ENCODE measurements at places on chromosomes 1 and 21.
A peak's percentile ranks its signal among the peaks of the same experiment; 100 is the strongest.

DNA sequence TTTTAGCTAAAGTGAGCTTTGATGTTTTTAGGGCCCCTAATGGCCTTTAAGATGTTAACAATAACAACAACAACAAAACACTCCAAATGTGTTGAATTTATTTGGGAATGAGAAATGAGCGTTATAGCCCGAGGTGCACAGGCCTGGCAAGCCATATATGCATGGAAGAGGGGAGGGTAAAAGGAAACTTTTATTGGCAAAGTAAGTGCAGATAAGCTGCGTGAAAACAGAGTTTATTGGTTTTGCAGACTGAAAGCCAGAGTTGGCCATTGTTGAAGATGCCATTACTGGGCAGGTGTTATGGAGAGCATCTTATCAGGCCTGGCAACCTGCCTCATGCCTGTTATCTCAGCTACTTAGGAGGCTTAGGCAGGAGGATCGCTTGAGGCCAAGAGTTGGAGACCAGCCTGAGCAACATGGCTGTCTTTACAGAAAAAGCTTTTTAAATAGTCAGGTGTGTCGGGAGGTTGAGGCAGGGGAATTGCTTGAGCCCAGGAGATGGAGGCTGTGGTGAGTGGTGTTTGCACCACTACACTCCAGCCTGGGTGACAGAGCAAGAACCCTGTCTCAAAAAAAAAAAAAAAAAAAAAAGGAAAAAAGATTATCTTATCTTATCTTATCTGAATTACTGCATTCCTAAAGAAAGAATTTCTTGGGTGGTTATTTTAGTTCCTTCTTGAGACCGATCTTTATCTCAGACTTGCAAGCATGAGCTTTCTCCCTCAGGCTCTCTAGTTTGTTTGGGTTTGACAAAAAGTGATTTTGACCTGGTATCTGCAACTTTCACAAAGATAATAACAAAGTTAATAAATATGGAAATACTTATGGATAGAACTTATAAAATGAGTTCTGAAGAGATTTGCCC lies 1.7 kb downstream of the PATJ start:
- DNase-seq = peak; percentile 77

GRCh38 chr1:119364640-119365039 lies 3.9 kb upstream of the HAO2 start:
- DNase-seq = no peak

- DNase-seq = no peak
Measured at GRCh38 chr1:62882201-62883104, 98.5 kb downstream of the ATG4C start.

DNA sequence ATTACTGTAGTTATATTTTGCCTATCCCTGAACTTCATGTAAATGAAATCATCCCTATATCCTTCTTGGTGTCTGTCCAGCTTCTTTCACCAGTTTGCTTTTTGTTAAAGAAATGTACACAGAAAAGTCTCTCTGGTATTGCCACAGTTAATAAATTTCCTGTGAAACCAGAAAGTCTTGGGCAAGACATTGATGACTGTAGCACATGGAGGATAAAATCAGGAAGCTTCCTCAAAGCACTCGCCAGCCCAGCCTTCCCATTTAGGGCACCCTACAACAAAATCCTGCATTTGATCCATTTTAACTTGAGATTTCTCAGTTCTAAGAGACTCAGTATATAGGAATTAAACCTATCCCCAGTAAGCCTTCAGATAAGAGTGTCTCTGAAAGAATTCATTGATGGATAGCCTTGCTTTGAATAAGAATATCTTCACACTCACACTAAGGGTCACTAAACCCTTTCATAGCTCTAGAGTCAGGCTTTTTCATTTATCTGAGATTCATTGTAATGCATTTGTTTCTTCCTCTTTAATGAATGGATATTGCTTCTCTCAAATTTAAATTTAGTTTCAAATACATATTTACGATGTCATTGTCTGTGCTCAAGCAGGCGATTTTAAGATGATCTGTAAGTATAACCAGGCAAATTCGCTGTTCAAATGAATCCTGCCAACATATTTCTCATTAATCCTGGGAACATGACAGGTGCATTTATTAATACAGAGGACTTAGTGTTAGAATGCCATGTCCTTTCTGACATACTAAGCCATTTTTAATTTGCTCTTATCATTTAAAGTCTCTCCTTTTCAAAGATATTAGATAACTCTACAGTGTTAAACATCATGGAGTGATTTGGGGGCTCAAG lies 153.1 kb downstream of the GRIK1 start:
- DNase-seq = no peak

DNA sequence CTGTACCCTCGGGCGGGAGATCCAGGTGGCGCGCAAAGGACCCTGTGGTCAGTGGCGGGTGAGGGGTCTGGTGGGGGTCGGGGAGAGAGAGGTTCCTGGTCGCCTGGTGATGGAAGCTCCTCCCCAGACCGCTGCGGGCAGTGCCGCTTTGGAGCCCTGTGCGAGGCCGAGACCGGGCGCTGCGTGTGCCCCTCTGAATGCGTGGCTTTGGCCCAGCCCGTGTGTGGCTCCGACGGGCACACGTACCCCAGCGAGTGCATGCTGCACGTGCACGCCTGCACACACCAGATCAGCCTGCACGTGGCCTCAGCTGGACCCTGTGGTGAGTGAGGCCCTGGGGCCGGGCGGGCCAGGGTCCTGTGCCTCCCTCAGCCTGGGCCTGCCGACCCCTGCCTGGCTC lies 23.5 kb downstream of the AGRN start:
- no peak for DNase-seq

- DNase-seq = peak; percentile 72
Measured at GRCh38 chr1:30324251-30325084, 398.9 kb downstream of the MATN1 start.

DNA sequence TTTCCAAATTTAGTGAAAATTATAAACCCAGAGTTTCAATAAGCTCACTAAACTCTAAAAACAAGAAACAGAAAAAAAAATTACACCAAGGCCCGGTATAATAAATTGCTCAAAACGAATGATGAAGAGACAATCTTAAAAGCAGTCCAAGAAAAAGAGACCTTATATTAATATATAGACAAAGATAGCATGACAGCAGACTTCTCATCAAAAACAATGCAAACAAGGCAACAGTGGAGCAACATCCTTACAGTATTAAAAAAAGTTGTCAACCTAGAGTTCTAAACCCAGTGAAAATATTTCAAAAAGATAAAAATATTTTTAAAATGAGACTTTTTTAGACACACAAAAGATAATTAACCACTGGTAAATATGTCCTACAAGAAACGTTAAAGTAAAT lies 46.7 kb downstream of the KIFAP3 start:
- DNase-seq = peak; percentile 13

DNA sequence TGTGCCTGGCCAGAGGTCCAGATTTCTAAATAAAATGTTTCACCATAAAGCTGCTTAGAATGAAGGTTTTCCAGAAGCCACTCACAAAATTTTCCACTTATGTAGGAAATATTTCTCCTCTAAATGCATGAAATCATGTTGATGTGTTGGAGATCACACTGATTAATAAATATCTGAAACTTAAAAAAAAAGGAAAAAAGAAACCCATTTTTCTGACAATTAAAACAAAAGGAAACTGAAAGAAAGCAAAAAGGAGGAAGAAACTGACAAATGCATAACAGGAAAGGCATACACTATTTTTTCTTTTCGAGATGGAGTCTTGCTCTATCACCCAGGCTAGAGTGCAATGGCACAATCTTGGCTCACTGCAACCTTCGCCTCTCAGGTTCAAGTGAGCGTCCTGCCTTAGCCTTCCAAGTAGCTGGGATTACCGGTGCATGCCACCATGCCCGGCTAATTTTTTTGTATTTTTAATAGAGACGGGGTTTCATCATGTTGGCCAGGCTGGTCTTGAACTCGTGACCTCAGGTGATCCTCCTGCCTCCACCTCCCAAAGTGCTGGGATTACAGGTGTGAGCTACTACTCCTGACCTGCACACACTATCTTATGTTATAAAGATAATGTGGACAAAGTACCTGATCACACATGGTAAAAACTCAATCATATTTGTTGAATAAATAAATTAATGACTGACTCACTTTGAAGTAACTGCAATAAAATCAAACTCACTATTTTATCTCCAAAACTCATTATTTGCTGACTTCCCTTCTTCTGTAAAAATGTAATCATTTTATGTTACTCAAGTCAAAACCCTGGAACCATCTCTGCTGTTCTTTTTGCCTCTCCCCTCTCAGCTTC lies 149.8 kb upstream of the NR5A2 start:
- no peak for DNase-seq

- DNase-seq = no peak
Measured at GRCh38 chr21:17989780-17990179, 170.6 kb upstream of the C21orf91 start.

DNA sequence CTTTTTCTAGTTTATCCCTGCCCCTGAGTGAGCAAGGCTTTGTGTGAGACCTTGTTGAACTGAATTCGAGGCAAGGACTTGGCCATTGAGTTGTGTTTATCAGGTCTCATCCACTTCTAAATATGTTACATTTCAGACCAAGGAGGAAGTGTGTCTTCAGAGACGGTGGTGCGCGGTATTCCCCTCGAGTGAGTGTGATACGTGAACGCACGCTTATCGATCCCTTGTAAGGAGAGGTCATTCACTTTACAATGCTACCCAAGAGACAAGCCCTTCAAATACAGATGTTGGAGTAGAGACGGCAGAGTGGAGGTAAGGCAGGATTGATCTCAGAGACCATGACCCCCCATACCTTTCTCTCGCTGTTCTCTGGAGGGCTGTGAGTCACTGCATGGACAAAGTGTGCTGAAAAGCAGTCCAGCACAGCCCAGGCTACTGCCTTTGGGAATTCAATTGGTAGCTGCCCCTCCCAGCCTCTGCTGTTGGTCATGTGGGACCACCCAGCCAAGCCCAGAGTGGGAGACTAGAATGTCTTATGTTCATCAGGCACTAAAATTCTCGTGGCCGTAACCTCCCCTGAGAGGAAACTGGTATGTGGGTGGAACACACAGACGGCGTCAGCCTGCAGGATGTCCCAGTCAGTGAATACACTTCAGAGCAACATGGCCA lies 16.3 kb upstream of the MTARC1 start:
- DNase-seq = no peak

GRCh38 chr1:71586030-71586429 lies 505.2 kb upstream of the ZRANB2 start:
- no peak for DNase-seq

DNA sequence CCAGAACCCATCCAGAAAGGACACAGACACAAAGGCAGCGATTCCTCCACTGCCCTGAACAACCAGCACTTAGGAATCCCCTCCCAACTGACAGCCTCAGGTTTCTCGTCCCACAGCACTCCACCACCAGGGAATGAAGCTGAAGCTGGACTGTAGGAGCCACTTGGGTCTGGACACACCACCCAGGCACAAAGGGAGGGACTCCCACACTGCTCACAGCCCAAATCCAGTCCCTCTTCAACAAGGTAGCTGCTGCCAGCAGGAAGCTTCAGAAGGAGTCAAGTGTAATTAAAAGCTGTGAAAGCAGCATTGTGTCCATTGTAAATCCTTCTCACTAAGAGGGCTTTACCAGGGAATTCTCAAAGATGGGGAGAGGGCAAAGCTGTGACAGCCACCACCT lies 29.0 kb downstream of the LMX1A start:
- no peak for DNase-seq

DNA sequence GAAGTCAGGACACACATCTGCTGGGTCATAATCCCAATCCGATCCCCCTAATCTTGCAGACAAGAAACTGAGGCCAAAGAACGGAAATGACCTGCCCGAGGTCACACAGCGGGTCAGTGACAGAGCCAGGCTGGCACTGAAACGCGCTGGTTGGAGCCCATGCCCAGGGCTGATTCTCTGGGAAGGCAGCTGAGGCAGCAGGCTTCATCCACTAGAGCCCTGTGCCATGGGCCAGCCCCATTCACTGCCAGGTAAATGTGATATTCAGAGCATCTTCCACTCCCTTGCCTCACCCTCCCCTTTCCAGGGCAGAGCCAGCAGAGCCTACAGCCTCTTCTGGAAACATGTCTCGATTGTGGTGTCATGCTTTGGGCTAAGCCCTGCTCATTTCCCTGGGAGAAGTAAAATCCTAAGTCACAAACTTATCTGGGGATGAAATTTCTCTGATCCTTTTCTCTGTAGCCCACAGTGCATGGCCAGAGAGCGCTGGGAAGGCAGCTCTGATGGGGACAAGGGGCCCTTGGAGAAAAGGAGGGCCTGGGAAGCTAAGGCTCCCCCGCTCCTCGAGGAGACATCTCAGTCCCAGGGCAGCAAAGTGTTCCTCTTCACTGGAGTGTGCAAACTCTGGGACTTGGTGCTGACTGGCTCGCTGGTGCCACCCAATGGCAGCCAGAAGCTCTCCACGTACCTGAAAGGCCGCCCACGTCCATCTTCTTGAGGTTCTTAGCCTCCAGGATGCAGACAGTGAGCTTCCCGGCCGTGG lies 110.4 kb downstream of the SYT2 start:
- peak; percentile 96 for DNase-seq

DNA sequence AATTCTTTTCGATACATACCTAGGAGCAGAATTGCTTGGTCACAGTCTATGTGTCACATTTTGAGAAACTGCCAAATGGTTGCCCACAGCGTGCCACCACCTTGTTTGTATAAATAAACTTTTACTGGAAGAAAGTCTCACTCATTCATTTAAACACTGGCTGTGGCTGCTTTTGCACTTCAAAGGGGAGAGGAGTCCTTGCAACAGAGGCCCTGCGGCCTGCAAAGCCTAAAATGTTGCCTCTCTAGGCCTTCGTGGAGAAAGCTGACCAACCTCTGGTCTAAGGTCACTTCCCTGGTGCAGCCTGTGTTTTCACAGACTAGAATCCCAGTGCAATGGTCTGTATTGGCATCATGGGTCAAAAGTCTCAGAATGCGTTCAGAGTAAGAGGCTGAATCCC lies 8.3 kb downstream of the RIPK4 start:
- peak; percentile 93 for DNase-seq

- DNase-seq = peak; percentile 71
Measured at GRCh38 chr1:20867062-20867461, 80.0 kb upstream of the HP1BP3 start.

DNA sequence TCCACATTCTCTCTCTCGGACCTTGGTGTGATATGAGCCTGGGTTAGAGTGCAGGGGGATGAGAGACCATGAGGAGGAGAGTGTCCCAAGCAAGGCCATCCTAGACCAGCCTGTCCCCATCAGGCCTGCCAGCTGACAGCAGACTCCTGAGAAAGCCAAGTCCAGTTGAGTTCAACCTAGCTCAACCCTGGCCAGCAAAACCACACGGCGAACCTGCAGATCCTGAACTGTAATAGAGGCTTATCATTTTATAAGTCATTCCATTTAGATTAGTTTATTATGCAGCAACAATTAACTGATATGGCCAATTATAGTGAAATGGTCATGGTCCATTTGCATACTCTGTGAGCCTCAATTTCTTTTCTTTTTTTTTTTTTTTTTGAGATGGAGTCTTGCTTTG lies 36.4 kb upstream of the ARHGEF10L start:
- DNase-seq = no peak
